GM20000 (cell line): ENCODE measurements at places on chromosomes 11 and 22.
A peak's percentile ranks its signal among the peaks of the same experiment; 100 is the strongest.

- DNase-seq: peak; percentile 70
Measured at GRCh38 chr11:14905104-14906033, 13.3 kb upstream of the CYP2R1 start.

- no peak for DNase-seq
Measured at GRCh38 chr11:68031144-68031464, 623 bp downstream of the NDUFS8 start.

DNA sequence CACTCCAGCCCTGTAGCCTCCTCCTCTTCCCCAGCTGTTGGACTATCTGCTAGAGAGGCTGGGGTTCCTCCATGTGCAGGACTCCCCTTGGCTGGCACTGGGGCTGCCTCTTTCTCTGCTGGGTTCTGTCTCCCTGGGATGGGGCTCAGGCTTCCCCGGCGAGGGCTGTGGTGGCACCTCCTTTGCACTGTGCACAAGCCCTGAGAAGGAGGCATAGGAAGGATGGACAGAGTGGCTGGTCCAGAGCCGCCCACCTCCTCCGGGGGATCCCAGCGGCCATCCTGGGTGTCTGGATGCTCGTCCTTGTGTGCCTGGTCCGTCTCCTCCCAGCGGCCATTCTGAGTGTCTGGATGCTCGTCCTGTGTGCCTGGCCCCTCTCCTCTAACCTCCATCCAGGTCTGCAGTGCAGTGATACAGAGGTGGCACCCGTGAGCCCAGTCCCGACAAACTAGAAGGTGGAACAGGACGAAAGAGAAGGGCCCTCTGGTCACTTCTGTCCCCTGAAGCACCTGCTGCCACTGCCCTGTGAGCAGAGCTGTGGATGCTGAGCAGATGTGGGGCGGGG lies 633.7 kb downstream of the BRD1 start:
- no peak for DNase-seq

- no peak for DNase-seq
Measured at GRCh38 chr22:39967996-39968972, 8.1 kb downstream of the TMA7B start.

GRCh38 chr11:133207995-133208394 lies 324.3 kb downstream of the OPCML start:
- no peak for DNase-seq

GRCh38 chr22:34897126-34897525 lies 168.8 kb upstream of the ISX start:
- no peak for DNase-seq

GRCh38 chr22:43153899-43154298 lies 2.5 kb downstream of the TSPO start:
- DNase-seq: no peak

- no peak for DNase-seq
Measured at GRCh38 chr11:73428699-73429098, 52.5 kb downstream of the RELT start.

DNA sequence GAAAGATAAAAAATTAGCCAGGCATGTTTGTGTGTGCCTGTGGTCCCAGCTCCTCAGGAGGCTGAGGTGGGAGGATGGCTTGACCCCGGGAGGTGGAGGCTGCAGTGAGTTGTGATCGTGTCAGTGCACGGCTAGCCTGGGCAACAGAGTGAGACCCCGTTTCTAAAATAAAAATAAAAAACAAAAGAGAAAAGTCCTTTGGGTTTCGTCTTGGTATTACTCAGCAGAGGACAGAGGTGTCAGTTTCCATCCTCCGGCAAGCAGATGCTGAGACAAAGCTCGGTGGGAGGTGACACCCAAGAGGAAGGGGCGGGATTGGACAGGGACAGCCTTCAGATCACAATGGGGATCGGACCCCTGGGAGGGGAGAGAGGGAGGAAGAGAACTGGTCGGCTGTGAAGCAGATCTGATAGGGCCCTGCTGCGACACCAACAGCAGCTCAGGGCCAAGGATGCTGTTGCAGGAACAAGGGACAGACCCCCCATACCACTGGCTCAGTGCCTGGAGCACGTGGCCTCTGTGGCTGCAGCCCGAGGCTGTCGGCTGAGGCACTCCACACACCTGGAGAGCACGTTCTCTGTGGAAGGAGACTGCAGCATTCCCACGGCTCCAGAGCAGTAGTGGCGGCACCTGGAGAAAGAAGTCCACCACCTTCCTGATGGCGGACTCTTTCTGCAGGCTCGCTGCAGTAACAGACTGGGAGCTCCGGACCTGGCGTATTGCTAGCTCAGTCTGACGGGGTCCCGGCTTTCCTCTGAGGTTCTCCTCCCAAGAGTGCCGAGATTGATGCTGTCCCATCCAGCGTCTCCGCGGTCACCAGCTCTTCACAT lies 5.2 kb upstream of the BID start:
- peak; percentile 85 for DNase-seq
